Ovary (tissue), 10 donors: ENCODE measurements at places on chromosomes 1 and 21. TPM values are rescaled to one million over a fixed set of nuclear protein-coding genes. Genes with fewer than 3 reads are reported as not detected.

KRTAP19-1 gene
- not detected for total RNA-seq

CRB1 gene
- 0.60 TPM for total RNA-seq

SF3B4 gene
- 70.2 TPM for total RNA-seq

NHLH1 gene
- not detected for total RNA-seq

CA6 gene
- not detected for total RNA-seq

MMP23B gene
- 25.4 TPM for total RNA-seq

ALPL gene
- total RNA-seq = 5.3 TPM

S100A7A gene
- total RNA-seq = not detected

G0S2 gene
- 121 TPM for total RNA-seq

FLG2 gene
- not detected for total RNA-seq
